ENCODE measurements at places on chromosomes 3 and 15.

DNA sequence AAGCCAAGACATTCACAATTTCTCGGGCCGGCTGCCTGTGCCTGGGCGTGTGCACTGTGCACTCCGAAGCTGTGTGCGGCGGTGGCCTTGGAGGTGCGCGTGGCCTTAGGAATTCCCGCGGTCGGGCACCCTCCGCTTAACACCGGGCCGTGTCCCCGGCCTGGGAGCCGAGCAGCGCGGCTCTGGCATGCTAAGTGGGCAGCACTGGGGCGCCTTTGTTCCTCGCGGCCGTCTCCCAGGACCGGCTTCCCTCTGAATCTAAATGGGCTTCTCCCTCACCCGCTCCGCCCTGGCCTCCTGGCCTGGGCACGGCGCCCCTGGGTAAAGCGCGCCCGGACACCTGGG lies 498 bp upstream of the ARNT2 start:
- DNase-seq = no peak

- DNase-seq = no peak
These were observed 103.5 kb downstream of the MITF start for GRCh38 chr3:69842789-69843188.

DNA sequence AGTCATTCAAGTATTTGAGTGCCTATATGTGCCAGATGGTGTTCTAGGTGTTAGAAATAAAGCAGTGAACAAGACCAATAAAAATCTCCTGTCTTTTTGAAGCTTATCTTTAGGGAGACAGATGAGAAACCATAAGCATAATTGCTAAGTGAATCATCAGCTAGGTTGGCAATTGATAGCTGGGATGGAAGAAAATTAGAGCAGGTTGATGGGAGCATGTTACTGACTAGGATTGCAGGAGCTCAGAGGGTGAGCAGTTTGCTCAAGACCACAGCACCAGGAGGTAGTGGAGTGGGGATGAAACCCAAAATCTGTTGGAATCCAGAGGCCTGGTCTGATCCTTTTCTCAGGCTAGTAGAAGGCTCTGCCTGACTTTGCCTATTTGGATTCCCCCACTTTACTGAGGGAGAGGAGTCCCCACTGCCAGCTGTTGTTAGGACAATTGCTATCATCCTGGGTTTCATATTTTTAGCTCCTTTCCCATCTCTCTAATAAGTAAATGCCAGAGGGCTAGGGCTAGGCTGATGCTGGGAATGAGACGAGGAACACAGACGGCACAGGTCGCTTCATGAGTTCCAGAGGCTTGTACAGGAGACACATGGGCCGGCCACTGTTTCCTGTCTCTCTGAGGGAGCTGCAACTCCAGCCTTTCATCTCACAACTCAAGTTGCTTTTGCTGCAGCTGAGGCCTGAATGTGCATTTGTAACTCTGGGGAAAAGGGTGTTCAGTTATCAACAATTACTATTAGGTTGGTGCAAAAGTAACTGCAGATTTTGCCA lies 102.9 kb downstream of the CACNA1D start:
- no peak for DNase-seq

DNA sequence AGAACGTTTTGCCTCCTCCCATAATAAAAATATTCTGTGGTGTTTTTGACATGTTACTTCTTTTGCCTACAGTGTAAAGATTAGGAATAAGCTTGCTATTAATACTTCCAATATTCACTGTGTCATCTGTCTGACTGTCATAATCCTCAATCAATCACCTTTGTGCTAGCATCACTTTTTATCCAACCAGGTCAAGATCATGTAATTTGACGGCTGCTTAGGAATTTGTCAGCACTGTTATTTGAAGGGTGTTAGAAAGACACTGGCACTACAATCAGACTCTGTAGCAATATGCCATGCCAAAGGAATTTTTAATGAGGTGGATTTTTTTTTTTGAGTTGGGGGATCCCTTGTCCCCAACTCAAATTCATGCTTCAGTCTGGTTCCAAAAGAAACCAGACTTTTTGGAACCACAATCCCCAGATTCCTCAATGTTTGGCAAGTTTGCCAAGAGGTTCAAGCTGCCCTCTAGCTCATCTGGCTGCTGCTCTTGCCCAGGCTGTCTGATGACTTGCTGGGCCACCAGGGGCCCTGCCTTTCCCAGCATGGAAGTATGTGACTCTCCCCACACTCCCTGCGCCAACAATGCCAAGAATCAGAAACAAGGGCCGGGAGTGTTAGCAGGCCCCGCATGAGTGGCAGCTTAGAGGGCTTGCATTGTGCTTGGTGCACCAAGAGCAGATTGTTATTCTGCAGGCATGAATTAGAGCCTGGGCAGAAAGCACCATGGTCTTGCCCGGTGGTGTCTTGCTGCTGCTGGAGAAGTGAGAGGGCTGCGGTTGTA lies 58.6 kb upstream of the TSC22D2 start:
- no peak for DNase-seq

DNA sequence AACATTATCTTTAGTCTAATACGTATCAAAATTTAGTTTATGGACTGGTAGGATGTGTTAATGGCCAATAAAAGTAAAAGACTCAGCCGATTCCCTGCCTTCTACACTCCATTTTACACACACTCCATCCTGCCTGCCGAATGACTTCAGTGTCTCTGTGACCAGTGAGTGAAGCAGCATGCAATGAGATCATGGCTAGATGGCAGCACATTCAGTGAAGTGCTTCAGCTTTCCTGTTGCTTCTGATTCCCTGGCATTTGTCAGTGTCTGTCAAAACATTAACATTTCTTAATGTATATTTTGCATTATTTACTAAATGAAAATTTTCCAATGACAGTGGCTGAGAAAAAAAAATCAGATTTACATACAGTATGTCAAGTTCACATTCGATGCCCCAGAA lies 412.0 kb downstream of the FHIT start:
- no peak for DNase-seq

Data from stimulated activated CD4-positive, alpha-beta T cell treated with anti-CD3 and anti-CD28 coated beads, Interleukin-4, amount 100 ng/mL, for 4 hours (primary cell).